ENCODE measurements at places on chromosomes 7 and 10. TPM values are rescaled to one million over a fixed set of nuclear protein-coding genes. Genes with fewer than 3 reads are reported as not detected.

The ASL gene
- total RNA-seq = 18.7 TPM

The ABCB1 gene
- total RNA-seq = 0.77 TPM

The GRID2IP gene
- not detected for total RNA-seq

The SP4 gene
- 4.9 TPM for total RNA-seq

The SPDYE9 gene
- total RNA-seq = not detected
